ENCODE measurements at places on chromosomes 13 and 19.

GRCh38 chr19:28296506-28296905 is 916.4 kb downstream of the UQCRFS1 start:
- no peak for DNase-seq

DNA sequence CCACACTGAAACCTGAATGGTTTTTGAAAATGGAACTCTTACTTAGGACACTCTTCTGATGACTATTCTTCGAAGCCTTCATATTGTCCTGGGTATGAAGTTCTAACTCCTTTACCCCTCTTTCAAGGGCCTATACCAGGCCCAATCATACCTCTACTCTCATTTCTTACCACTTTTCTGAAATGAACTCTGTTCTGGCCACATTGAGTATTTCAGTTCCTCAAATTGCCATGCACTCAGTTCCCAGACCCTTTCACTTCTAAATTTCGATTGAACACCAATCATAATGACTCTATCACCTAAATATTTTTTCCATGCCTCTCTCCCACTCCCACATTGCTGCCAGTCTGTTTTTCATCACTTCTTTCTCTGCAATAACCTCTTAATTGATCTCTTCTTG is 53.7 kb downstream of the LACC1 start:
- DNase-seq = no peak

- DNase-seq = no peak
These were observed 35.4 kb downstream of the PCCA start for GRCh38 chr13:100124265-100124664.

- DNase-seq = no peak
These were observed 37.4 kb downstream of the SAE1 start for GRCh38 chr19:47168065-47168464.

DNA sequence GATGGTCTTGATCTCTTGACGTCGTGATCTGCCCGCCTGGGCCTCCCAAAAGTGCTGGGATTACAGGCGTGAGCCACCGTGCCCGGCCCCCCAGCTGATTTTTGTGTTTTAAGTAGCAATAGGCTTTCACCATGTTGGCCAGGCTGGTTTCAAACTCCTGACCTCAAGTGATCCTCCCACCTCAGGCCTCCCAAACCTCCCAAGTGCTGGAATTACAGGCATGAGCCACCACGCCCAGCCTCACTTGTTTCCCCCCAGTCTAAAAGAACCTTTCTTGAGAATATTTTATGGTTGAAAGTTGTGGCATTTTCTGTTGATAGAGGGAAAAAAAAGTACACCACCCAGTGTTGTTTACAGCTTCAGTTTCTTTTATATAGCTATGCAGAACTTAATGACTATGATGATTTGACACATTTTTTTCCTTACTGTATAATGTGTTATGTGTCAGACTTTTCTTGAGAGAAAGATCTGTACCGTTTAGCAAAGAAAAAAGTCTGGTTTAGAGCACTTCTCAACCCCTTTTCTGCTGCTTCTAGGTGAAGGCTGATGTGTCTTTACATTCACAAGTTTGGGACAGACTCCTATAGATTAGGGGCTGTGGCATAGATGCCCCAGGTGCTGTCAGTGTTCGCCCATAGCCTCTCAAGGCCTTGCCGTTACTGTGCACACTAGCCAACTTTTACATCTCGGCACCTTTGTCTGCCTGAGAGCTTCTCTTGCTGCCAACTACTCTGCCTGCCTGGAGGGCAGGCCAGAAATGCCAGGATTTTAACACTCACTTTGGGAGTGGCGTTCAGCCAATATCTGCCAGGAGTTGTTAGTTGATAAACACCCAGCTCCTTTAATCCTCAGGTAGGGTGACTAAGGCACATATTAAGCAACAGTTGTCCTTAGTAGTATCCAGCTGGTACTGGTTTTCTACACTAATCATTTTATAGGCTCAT is 33.0 kb downstream of the KCTD4 start:
- no peak for DNase-seq

GRCh38 chr19:17555929-17556813 is 722 bp downstream of the COLGALT1 start:
- DNase-seq = no peak

GRCh38 chr13:106474912-106475311 is 60.5 kb downstream of the EFNB2 start:
- no peak for DNase-seq

GRCh38 chr13:109713681-109714080 is 72.7 kb downstream of the IRS2 start:
- DNase-seq = no peak

- DNase-seq = no peak
These were observed 200.2 kb upstream of the SOX1 start for GRCh38 chr13:111866731-111867245.

GRCh38 chr19:48689449-48689848 is 6.3 kb upstream of the FUT2 start:
- DNase-seq = no peak

DNA sequence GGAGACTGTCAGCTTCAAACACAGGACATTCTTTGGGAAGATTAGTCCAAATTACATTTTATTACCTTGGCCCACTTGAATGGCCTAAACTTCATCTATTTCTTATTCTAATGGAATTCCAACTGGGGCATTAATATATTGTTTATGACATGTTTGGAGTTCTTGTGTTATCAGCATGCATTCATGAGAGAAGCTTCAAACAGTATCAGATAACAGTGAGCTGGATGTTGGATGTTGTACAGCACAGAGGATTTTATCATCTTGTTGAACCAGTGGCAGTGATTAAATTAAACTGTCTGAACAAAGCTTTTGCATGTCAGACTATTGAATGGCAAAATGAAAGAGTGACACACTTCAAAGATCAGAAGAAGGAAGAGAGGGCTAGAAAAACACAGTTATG is 50.0 kb downstream of the MZT1 start:
- no peak for DNase-seq

DNA sequence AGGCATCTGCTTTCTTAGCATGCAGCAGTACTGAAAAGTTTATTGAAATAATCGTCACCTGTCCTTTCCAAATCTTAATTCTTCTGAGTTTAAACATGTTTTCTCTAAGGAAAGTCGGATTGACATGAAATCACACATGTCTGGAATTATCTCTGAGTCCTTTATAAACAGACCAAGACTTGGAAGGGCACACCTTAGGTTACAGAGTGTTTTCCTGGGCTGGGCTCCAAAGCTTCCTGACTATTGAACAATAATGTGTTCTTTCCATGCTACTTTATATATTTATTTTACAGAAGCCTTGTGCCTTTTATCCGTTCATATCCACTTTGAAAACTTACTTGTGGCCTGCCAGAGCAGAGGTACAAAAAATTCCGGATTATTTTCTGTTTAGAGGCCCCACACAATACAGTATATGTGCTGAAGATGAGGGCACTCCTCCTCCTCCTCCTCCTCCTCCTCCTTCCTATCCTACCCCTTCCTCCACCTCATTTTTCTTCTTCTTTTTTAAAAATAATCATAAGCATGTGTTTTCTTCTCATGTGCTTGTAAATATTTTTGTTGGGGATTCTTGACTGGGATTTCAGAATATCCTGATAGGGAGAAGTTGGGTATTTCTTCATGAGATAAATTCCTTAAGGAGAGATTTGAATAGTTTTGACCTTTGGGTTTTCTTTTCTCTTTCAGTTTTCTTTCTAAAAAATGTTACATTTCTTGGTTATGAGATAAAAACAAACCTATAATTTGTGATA is 52.3 kb downstream of the LRCH1 start:
- DNase-seq = no peak

GRCh38 chr13:81568824-81569223 is 1227.9 kb upstream of the SPRY2 start:
- no peak for DNase-seq

DNA sequence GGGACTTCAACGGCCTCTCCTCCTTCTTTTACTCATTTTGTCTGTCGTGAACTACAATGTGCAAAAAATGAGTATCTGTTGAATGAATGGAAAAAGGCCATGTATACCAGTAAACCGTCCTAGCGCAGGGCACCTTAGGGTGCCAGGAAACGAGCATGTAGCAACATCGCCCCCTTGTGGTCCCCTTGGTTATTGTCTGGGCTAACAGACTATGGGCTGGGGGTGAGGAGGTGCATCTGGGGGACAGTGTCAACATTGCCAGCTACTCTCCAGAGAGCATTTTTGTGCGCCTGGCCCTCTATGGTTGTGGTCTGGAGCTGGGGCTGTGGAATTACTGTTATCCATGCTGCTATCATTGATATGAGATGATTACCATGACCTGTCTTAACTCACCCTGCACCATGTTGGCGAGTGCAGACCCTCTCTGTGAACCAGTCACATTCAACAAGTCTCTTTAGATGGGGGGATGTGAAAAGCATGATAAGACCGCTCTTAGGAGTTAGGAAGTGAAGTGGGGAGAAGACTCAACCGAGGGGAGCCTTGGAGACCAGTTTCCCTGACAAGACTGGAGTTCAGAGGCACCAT is 22.8 kb upstream of the SIGLEC11 start:
- peak; percentile 61 for DNase-seq

GRCh38 chr19:38711726-38712153 is 32.5 kb downstream of the CAPN12 start:
- DNase-seq = no peak

DNA sequence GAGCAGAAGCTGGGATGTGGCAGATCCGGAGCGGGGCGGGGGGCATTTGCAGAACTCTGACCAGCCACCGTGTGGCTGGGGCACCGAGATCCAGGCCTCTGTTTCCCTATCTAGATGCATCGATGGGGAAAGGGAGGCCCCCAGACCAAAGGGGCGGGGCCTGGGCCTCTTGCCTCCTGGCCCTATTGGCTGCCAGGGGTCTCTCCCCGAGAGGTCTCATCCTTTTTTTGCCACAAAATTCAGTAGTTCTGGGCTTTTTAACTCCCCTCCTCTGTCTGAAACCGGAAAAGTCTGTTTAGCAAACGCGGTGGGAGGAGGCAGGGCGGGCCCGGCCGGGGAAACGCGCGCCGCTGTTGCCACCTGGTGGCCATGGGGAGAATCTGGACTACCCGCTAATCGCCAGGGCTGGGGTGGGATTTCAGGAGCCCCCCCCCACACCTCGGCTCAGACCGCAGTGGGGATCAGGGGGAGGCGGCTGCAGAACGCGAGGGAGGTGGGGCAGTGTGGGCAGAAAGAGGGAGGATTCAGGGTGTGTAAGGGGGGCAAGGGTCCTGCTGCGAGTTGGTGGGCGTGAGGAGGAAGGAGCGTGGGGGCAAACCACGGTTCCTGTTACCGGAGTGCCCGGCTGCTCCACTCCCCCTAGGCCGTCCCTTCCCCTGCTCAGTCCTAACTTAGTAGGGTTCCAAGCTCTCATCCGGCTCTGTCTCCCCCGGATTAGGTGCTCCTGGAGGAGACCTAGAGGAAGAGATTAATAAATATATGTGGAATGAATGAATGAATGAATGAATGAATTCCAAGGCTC is 28.3 kb downstream of the IL12RB1 start:
- DNase-seq = peak; percentile 59

GRCh38 chr13:49020940-49021553 is 45.3 kb downstream of the FNDC3A start:
- no peak for DNase-seq

- no peak for DNase-seq
These were observed 21.5 kb downstream of the NFIC start for GRCh38 chr19:3387645-3388589.

GRCh38 chr13:74860789-74861188 is 621.2 kb downstream of the TBC1D4 start:
- DNase-seq = no peak

GRCh38 chr13:100941377-100942368 is 267.1 kb upstream of the TMTC4 start:
- DNase-seq = no peak

DNA sequence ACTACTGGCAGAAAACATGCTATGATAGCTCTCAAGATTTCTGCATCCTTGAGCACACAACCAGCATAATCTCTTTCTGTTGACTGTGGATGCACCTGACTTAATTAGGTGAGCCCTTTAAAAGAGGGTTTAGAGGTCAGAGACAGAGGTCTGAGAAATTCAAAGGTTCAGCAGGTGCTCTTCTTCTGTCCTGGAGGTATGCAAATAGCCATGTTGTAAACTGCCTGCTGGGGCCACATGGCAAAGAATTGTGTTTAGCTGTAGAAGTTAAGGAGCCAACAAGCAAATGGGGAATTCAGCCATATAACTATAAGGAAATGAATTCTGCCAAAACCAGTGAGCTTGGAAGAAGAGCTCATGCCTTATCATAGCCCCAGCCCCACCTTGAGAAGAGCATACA is 11.6 kb upstream of the DCLK1 start:
- DNase-seq = no peak

- no peak for DNase-seq
These were observed 4.0 kb upstream of the KLF16 start for GRCh38 chr19:1867349-1867724.

- no peak for DNase-seq
These were observed 171.4 kb downstream of the SUCLA2 start for GRCh38 chr13:47829690-47830089.

DNA sequence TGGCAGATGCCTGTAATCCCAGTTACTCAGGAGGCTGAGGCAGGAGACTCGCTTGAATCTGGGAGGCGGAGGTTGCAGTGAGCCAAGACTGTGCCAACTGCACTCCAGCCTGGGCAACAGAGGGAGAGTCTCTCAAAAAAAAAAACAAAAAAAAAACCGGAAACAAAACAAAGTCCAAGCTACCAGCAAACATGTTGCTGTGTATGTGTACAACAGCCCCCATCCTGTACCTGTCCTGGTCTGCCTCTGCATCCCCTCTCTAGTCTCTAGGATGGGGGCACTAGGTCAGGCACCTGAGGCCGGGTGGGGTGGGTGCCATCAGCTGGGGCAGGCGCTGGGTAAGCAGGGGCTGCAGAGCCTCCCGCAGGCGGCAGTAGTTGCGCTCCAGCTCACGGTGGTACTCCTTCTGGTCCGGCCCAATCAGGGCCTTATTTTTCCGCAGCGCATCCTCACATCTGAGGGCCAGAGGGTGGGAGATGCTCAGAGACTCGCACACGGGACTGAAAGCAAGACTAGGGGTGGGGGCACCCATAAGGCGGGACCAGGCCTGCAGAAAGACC is 2.8 kb upstream of the KANK2 start:
- no peak for DNase-seq

DNA sequence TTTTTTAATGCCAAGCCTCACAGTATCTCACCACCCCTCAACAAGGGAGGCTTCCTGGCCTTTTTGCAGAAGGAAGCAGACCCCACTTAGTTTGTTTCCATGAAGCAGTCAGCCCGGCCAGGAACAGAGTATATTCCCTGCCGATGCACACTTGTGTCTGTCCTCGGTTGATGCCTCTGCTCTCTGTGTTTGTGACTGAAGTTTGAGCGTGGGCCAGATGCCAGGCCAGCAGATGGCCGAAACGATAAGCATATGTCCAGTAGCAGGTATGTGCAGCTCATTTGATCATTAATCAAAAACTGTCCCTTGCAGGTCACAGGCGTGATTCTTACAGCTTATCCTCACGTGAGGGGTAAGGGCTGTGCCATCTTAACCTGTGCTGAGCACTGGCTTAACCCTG is 144.0 kb downstream of the IRS2 start:
- DNase-seq = no peak

- no peak for DNase-seq
These were observed 5.9 kb upstream of the GDF15 start for GRCh38 chr19:18379803-18380747.

Data from activated CD8-positive, alpha-beta memory T cell treated with anti-CD3 and anti-CD28 coated beads for 4 hours (primary cell).